ENCODE measurements at places on chromosomes 3 and 15.

- no peak for DNase-seq
These were observed 452.8 kb downstream of the FOXP1 start for GRCh38 chr3:71130471-71131374.

DNA sequence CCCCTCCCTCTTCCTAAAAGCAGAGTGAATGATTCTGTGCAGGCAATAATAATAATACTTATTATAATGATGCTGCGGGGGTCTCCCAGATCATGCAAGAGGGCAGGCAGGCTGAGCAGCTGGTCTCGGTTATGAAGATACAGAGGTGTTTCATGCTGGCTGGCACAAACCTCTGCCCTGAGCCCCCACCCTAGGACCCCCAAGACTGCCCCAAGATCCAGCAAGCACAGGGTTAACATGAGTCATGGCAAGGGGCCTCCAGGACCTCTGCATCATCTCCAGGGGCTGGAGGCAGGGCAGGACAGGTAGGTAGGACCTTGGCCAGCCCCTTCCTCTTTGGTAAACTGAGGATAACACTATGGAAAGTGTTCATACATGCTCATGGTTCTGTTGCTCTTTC is 2.7 kb downstream of the MGLL start:
- no peak for DNase-seq

DNA sequence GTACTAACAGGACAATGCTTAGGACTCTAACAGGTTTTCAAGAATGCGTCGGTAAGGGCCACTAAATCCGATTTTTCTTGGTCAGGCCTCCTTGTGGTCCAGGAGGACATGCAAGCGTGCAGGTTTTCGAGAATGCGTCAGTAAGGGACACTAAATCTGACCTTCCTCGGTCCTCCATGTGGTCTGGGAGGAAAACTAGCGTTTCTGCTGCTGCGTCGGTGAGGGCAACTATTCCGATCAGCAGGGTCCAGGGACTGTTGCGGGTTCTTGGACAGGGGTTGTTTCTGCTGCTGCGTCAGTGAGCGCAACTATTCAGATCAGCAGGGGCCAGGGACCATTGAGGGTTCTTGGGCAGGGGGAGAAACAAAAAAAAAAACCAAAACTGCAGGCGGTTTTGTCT is 7.8 kb upstream of the UBP1 start:
- DNase-seq = no peak

GRCh38 chr3:106184540-106185457 is 316.0 kb upstream of the CBLB start:
- no peak for DNase-seq

- no peak for DNase-seq
These were observed 22.7 kb upstream of the VPS33B start for GRCh38 chr15:91045065-91045464.

- DNase-seq = no peak
These were observed 81.8 kb upstream of the MLF1 start for GRCh38 chr3:158489181-158489580.

GRCh38 chr3:193905541-193906396 is 230.2 kb upstream of the HES1 start:
- DNase-seq = no peak

DNA sequence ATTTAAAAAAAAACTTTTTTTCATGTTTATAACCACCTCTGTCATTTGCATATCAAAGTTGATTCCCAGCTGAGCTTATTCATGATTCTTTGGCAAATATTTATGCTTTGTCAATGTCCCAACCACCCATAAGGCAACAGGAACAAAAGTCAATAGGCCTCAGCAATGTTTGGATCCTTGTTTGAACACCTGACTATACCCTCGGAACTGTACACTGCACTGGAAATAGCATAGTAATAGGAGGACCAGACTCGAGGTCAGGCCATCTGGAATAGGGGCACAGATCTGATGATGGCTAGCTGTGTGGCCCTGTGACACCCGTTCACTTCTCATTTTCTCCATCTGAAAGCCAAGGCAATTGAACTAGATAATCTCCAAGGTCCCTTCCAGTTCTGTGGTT is 301.7 kb upstream of the ATP11B start:
- DNase-seq = no peak

Data from AG04449 (cell line).